ENCODE measurements at places on chromosomes 2 and 18.

- DNase-seq, result no peak
These were observed 115.9 kb upstream of the FOSL2 start for GRCh38 chr2:28276807-28277206.

GRCh38 chr2:32478889-32479620, 122.2 kb downstream of the BIRC6 start:
- no peak for DNase-seq

GRCh38 chr2:98869870-98870269, 66.2 kb downstream of the CRACDL start:
- no peak for DNase-seq

DNA sequence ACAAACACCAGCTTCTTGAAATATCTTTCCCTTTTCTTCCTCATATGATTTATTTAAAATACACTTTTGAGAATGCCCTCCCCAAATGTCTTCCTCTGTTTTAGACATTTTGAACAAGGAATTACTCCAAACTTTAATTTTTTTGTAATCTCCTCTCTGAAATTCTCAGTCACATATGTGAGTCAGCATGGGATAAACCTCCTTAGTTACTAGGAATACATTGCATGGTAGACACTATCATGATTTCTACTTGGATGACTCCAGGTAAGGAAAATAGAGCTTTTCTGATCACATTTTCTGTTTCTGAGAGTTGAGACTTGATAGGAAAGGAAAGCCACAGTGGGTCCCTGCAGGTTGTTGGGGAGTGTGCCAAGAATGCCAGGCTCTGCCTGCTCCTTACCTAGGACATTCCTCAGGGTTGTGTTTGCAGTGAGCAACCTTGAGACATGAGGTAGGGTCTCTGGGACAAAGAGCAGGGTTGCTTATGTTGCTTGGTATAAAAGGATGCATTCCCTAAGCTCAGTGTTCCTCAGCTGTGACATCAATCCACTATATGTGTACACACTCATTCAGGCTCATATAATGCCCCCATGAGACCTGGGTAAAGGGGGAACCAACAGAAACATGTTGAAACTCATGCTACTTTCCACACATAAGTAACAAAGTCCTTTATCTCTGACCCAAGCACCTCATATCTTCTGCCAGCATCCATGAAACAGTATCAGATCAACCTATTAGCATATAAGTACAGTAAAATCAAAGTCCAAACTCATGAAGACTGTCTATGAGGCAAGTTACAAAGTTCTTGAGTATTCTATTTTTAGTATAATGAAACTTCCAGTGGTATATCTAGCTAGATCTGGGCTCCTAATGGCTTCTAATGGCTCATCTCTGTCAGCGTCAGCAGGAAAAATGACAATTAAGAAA, 112.8 kb upstream of the SCN1A start:
- DNase-seq, result no peak

- no peak for DNase-seq
These were observed 2.4 kb downstream of the MTCL1 start for GRCh38 chr18:8707556-8708300.

DNA sequence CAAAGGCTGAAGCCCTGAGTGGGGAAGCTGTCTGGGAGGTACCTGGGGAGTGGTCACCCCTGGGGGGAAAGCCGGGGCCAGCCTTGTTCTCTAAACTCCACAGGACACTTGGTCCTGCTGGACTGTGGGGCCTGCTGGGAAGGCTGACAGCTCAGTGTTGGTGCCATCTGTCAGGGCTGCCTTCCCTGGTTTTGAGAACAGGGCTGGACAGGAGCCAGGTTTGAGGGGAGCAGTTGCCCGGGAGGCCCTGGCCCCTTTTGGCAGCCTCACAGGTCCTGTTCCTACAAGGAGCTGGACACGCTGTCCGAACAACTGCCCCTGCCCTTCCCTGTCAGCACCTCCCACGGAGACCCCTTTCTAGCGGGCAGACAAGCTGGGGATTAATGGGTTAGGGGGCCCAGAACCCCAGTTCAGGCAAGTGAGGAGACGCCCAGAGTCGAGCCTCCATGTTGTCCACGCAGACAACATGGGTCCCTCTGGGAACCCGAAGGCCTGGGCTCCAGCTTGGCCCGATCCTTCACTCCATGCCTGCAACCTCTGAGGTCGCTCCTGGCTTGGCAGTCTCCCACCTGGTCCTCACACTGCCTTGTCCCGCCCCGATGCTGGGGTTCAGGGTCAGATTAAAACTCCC, 40.8 kb downstream of the ATOH8 start:
- DNase-seq, result no peak

DNA sequence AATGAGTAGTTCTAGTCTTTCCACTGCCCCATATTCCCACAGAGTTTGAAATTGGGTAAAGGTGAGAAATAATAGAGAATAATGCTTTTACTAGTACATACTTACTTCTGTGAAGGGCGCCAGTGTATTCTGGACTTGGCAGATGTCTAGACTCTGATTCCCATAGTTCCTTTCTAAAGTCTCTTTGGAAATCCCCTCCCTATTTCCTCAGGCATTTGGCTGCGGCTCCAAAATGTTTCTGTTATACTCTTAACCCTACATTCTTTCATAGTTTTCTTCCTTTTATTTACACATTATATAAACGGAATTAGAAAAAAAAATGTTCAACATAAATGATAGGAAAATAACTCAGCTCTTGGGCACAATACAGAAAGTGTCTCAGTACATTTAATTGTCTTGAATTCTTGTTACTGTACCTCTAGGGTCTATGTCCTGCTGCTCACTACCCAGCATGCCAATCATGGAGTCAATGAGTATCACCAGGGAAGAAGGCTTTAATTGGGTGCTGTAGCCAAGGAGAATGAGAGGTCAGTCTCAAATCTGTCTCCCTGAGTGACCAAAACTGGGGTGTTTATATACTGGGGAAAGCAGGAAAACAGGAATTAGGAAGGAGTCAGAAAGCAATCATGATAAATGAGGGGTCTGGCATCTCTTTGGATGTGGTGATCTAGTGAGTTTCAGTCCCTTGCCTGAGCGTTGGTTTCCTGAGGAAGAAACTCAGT, 147.8 kb upstream of the MMADHC start:
- no peak for DNase-seq

- DNase-seq, result no peak
These were observed 244.9 kb downstream of the HDAC4 start for GRCh38 chr2:239155806-239156480.

DNA sequence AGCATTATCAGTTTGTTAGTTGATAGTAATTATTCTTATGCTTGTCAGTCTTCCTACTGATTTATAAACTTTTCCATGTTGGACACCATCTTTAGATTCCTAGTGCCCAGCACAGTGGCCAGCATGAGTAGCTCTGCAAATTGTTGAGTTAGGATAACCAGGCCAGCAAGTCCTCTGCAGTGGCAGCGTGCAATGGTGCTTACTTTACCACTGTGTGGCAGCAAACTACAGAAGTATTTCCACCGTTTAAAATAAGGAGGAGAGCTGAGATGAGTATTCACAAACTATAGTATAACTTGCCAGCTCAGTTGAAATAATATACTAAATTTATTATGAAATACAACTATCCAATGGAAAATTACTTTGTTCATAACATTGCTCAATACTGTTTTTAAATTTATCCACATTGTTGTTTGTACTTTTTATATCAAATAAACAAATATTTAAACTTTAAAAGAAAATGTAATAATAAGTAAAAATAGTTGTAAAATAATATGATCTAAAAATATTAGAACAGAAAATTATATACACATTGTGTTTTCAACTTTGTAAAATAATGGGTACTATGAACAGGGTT, 9.3 kb upstream of the THADA start:
- peak; percentile 6 for DNase-seq

DNA sequence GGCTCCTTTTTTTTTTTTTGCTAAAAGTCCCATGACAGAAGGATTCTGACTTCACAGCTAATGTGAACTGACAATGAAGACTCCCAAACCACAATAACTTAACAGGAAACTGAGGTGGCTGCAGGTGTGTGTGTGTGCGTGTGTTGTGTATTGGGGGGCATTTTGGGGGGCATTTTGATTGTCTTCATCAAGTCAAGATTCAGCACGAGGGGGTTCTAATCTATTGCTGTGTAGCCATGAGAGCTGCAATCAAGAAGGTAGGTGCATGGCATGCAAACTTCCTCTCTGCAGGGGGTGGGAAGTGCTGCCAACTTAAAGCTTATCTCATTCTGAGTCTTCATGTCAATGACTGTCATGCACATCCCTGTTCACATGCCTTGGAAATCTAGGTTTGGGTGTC, 25.2 kb downstream of the SPRED2 start:
- DNase-seq, result no peak

DNA sequence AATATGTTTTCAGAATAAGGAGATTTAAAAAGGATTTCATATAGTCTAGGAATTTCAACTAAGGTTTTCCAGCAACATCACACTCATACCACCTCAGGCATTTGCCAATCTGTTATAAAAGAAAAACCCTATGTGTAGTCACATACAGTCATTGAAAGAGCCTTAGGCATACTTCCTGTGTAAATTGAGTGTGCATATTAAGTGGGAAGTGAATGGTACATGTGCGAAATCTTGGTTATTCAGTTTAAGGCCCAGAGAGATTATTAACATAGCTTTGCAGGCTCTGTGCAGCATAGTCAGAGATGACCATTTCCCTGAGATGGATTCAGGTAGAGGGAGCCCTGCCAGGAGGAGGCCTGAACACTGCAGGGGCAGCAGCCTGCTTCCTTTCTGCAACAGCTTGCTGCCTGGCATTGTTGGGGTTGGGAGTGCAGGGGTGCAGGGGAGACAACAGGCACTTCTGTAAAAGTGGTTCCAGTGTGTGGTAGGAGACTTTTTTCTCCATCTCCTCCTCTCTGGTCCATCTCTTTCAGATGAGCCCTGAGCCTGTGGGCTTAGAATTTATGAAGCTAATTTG, 100.1 kb upstream of the OSR1 start:
- no peak for DNase-seq

- no peak for DNase-seq
These were observed 2.1 kb upstream of the RFTN2 start for GRCh38 chr2:197677483-197677882.

DNA sequence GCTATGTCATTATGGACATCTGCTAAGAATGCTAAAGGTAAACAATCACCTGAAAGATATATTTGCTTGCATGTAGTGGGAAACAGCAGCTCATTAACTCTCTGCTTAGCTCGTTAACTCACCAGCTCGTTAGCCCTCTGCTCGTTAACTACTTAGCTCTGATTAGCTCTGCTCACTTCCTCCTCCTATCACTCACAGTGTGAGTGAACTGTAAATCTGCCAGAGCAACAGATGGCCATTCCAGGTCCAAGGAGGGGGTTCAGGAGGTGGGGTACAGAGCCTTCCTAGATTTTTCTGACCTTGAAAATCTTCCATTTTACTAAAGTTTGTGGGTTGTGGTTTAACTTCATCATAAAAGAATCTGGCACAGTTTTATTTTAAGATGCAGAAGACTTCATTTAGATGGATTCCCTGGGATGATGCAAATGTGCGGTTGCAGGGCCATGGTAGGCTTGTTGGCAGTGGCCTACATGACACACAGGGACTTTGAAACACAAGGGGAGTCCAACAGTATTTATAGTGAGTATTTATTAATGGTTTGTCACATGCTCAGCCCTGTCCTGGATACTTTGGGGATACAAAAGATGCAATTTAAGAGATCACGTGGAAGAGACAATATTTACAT, 1633.7 kb upstream of the CELF4 start:
- no peak for DNase-seq

DNA sequence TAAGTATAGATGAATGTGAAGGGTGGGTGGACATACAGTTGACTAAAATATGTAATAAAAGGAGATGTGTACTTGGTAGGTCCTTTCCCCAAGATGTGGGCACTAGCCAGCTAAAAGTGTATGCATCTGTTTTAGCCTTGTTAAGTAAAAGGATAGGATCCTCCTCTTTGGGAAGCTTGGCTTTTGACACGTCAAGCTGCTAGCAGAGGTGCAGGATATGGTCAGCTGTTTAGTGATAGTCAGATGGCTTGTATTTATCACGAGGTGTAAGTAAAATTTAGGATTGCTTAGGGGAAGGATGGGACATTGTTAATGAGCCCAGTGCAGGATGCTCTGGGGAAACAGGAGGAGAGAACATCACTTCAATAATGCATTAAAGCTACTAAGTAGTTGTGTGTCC, 1.5 kb downstream of the MFSD6 start:
- no peak for DNase-seq

- no peak for DNase-seq
These were observed 454.9 kb upstream of the CHAC2 start for GRCh38 chr2:53312721-53313120.

GRCh38 chr2:219406861-219407230, 11.3 kb upstream of the DES start:
- DNase-seq, result no peak

- DNase-seq, result no peak
These were observed 308.9 kb upstream of the CCDC68 start for GRCh38 chr18:55268151-55268601.

- DNase-seq, result no peak
These were observed 58.8 kb upstream of the OTOS start for GRCh38 chr2:240199133-240199870.

DNA sequence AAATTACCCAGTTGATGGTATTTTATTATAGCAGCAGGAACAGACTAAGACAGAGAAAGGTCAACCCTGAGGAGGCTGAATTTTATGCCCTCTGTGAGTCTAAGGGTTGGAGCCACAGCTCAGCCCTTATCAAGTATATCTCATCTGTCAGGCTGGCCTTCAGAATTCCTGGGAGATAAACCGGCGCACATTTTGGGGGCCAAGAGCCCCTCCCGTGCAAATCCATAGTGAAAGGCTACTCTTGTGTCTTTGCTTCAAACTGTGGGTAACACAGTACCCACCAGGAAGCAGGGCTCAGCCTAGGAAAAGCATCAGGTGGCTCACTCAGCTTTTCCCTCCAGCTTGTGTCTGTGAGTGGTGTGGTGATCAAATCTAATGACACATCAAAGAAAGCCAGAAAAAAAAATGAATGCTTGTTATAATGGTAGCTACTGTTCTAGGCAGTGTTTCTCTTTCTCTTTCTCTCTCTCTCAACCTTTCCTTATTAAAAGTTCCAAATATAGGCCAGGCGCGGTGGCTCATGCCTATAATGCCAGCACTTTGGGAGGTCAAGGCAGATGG, 25.0 kb upstream of the ASXL2 start:
- DNase-seq, result no peak

DNA sequence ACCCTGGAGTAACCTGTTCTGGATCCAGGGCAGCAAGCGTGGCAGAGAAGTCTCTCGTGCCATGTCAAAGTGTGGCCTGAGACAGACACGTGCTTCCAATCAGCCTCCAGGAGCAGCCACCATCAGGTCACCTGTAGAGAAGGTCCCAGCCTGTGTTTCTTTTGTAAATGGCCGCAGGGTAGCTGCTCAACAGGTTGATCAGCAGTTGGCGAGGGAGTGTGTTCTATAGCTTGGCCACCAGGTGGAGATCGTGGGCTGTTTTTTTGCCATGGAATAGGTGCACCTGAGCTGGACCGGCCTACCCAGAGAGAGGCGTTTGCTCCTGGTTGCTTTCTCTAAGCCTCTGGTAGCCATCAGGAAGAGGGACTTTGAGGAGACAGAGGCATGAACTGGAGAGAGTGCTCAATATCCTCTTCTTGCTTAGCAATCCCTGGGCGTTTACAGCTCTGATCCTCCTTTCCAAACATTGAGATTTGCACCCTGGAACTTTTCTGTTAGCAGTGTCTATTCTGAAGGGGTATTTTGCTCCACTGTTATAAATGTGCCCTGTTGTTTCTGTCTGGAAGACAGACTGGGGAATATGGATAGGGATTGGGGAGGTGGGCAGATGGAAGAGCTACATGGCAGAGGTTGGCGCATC, 34.2 kb upstream of the EN1 start:
- DNase-seq, result peak; percentile 59

GRCh38 chr18:30679285-30679930, 363.1 kb downstream of the DSC3 start:
- DNase-seq, result no peak

GRCh38 chr2:133331436-133331835, 236.8 kb downstream of the NCKAP5 start:
- no peak for DNase-seq

- DNase-seq, result no peak
These were observed 209.3 kb downstream of the EIPR1 start for GRCh38 chr2:3168230-3168891.
